ENCODE measurements at places on chromosomes 2 and 18.

- DNase-seq = no peak
These were observed 65.7 kb upstream of the CNGA3 start for GRCh38 chr2:98280376-98281102.

DNA sequence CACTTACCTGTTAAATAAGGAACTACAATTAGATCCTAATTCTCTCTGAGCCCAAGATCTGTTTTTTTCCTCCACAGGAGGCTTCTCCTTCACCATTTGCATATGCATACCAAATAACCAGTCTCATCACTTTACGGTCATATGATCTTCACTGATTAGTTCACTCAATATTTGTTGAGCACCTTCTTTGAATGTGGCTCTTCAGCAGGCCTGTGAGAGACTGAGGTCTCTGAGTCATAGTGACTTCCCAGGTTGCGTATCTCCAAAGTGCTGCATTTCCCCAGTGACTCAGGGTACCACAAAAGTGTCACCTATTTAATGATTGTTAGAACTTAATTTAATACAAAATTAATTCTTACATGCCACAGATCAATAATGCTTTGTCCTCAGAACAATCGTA, 108.8 kb upstream of the TRIB2 start:
- DNase-seq = no peak

GRCh38 chr2:112685271-112685884, 35.4 kb upstream of the NT5DC4 start:
- DNase-seq = peak; percentile 67

- DNase-seq = peak; percentile 68
These were observed 95.6 kb upstream of the THOC1 start for GRCh38 chr18:363301-364085.

DNA sequence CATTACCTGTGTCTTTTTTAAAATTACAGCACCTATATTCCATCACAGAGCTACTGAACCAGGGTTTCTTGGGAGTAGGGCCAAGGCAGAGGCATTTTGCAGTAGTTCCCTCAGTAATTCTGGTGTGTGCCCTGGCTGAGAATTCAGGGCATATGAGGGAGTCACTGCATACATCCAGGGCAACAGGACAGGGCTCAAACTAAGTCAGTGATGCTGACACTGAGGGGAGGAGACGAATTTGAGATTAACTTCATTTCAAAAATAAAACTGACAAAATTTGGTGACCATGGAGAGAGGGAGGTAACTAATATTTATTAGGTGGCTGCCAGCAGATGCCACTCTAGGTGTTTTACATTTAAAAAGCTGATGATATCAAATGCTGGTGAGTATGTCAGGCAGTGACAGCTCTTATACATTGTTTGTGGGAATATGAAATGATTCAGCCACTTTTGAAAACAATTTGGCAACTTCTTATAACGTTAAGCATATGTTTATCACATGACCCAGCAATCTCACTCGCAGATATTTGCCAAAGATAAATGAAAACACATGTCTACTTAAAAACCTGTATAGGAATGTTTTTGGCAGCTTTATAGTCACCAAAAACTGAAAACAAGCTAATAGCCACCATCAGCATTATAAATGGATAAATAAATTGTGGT, 20.3 kb downstream of the STRADB start:
- DNase-seq = no peak

GRCh38 chr18:389658-390357, 110.7 kb downstream of the COLEC12 start:
- DNase-seq = peak; percentile 34

Measured in hematopoietic multipotent progenitor cell treated with erythropoietin and hydrocortisone succinate and interleukin-3 and kit ligand, for 4 days (in vitro differentiated cells).